Gastroesophageal sphincter (tissue), 4 donors: ENCODE measurements at places on chromosomes 7 and 10.

DNA sequence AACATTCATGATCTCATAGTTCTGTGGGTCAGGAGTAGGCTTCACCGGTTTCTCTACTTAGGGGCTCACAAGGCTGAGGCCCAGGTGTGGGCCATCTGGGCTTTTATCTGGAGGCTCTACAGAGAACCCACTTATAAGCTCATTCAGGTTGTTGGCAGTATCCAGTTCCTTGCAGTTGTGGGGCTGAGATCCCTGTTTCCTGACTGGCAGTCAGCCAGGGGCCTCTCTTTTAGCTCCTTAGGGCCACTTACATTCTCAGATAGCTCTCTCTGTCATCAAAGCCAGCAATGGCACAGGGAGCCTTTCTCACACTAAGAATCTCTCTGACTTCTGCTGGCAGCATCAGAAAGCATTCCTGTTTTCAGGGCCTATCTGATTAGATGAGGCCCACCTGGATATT is 18.2 kb upstream of the HECTD2 start:
- ATAC-seq, result no peak

DNA sequence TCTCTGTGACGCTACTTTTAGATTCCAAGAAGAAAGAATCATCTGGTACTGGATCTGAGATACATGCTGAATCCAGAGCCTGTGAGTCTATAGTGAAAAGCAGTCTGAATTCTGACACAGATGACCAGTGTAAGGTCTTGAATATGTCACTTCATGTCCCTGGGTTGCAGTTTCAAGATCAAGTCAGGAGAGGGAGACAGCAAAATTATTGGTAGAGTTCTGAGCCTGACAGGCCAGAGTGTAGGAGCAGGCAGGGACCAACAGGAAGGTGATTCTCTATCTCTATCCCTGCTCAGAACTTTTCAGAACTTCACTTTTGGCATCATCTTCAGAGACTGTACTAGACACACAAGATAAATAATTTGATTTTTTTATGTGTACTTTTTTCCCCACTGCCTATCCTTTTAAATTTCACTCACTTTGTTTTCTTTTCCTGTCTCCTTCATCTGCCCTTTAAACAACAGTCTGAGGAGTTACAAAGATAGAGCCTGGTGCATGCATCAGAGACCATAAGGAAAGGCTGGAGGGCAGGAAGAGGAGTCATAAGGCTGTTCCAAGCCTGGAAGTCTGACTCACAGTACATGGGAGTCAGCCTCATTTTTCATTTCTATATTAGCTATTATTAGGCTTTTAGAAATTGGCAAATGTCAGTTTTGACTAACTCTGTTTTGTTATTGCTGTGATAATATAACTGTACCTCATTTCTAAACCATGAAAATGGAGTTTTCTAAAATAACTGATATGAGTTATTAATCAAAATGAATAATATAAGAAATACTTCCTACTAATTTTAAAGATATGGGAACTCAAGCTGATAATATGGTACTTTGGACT is 120.2 kb upstream of the TMEM229A start:
- no peak for ATAC-seq

- ATAC-seq, result no peak
Observed at GRCh38 chr10:104306897-104307296, 31.4 kb downstream of the ITPRIP start.

DNA sequence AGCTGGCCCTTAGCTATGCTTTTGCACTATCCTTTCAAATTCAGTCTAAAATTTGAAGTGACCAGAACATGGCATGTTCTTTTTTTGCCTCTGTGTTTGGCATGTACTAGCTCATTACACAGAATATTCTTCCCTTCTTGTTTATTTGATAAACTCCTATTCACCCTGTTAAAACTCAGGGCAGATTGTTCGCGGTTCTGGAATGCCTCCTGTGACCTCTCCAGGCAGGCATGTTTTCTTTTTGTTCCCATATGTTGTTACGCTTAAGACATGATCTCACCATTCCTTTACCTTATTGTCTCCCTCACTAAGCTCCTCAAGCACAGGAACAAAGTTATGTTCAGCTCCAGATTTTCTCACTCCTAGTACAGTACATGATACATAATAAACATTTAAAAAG is 181.7 kb downstream of the CCSER2 start:
- ATAC-seq, result no peak

DNA sequence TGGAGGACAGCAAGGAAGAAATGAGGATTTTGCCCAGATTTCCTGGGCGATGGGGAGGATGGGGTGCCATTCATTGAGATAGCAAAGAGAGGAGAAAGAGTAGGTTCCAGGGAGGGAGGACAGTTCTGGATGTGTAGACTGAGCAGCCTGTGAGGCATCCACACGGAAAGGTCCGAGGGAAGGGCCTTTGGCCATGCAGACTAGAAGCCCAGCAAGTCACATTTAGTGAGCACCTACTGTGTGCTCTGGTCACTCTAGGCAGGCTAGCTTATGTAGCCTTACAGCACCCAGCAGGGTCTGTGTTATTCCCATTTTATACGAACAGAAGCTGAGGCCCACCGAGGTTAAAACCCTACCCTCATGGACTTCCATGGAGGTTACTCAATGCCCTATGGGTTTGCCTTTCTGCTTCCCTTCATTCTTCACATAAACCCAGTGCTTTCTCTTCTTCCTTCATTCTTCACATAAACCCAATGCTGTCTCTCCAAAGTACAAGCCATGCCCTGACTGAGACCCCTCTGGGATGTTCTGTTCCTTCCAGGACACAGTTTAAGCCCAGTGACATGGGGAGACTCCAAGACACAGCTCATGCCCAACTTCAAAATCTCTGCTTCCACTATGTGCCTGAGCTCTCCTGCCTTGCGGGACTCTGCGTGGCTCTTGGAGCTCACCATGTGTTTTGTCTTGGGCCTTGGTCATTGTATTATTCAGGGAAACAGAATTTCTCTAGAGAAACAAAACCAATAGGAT is 13.7 kb downstream of the IL2RA start:
- no peak for ATAC-seq

DNA sequence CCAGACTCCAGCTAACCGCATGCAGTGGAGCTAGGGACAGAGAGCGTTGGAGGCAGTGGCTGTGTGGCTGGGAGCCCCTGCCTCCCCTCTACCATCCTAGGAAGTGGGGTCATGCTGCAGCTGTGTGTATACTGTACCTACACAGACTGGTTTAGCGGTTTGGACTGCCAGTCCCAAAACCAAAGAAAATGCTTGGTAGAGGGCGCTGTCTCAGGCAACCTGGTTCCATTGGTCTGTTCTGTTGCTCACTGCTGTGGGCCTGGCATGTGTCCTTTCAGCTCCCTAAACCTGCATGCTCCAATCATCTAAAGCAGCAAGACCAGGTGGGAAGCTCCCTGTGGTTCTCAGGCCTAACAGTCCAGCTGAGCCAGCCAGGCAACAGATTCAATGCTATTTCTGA is 4.5 kb downstream of the RBP4 start:
- ATAC-seq, result no peak
